Right lobe of liver (tissue), 6 donors: ENCODE measurements at places on chromosomes 1 and 21. TPM values are rescaled to one million over a fixed set of nuclear protein-coding genes. Genes with fewer than 3 reads are reported as not detected.

- H3K4me3 ChIP-seq = no peak overlapping the region
- H3K36me3 ChIP-seq = no peaks in the 10 kb centered on the region
- no peak for DNase-seq
These were observed 51.3 kb downstream of the PTP4A2 start for GRCh38 chr1:31886866-31887265.

- no peak overlapping the region for H3K4me3 ChIP-seq
- no peaks in the 10 kb centered on the region for H3K36me3 ChIP-seq
- no peak overlapping the region for H3K27ac ChIP-seq
- no peak for DNase-seq
- no peaks in the 10 kb centered on the region for H3K27me3 ChIP-seq
These were observed 7.9 kb downstream of the MIB2 start for GRCh38 chr1:1623181-1623630.

- no peaks in the 10 kb centered on the region for H3K36me3 ChIP-seq
- no peak for DNase-seq
- H3K4me1 ChIP-seq = no peaks in the 10 kb centered on the region
- no peak overlapping the region for H3K27ac ChIP-seq
These were observed 2.0 kb upstream of the TRIM58 start for GRCh38 chr1:247854899-247855545.

DNA sequence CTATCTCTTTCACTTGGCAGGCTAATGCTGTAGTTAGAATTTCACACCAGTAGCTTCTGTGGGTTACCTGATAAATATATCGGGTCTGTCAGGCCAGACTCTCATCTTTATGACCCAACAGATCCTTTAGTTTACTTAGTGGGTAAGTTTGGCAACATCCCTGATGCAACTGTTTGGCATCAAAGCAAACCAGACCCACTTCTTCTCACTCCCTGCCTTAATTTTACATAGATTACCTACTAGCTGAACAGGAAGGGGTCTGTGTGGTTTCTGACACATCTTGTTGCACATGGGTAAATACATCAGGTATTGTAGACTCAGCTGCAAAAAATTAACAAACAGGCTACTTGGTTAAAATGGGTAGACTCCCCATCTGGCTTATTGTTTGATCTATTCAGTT, 3.2 kb upstream of the GUK1 start:
- no peak overlapping the region for H3K27ac ChIP-seq
- H3K4me3 ChIP-seq = no peak overlapping the region
- H3K36me3 ChIP-seq = no peaks in the 10 kb centered on the region
- no peaks in the 10 kb centered on the region for H3K27me3 ChIP-seq
- DNase-seq = no peak
- H3K4me1 ChIP-seq = no peaks in the 10 kb centered on the region

DNA sequence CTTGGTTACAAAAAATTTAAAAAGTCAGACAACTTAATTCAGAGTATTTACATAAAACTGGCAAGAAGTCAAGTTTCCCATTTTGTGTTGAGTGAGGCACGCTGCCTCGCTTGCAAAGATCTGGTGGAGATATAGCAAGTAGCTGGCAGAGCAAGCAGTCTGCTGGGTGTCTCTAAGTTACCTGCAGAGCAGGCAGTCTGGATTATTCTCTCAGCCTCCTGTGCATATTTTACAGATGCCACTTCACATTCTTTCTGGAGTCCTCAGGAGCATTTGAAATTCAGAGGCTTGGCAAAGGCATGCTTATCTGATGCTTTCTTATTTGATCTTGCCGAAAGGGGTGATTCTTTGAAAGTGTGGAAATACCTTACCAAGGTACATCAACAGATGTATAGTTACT, 640.4 kb upstream of the ADGRL4 start:
- no peaks in the 10 kb centered on the region for H3K4me1 ChIP-seq
- H3K27me3 ChIP-seq = no peaks in the 10 kb centered on the region
- H3K27ac ChIP-seq = no peak overlapping the region
- no peak overlapping the region for H3K4me3 ChIP-seq

DNA sequence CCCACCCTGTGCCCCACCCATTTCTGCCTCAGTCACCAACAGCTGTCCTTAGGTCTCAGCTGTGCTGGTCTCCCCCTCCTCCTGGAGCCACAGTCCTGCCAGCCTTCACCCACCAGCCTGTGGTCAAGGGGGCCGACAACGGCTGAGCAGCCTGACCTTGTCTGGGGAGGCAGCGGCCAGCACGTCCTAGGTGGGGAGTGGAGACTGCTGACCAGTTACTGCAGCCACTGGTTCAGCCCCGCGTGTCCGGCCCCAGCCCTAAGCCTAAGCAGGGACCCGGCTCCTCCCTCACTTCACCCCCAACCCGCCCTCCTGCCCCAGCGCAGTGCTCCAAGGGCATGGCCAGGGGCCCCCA, 79.2 kb downstream of the MORN1 start:
- H3K4me1 ChIP-seq = peaks cover 19% of the 10 kb centered on the region
- no peak for DNase-seq
- H3K27ac ChIP-seq = no peak overlapping the region
- peaks cover 5% of the 10 kb centered on the region for H3K36me3 ChIP-seq
- H3K4me3 ChIP-seq = no peak overlapping the region
- no peaks in the 10 kb centered on the region for H3K27me3 ChIP-seq

DNA sequence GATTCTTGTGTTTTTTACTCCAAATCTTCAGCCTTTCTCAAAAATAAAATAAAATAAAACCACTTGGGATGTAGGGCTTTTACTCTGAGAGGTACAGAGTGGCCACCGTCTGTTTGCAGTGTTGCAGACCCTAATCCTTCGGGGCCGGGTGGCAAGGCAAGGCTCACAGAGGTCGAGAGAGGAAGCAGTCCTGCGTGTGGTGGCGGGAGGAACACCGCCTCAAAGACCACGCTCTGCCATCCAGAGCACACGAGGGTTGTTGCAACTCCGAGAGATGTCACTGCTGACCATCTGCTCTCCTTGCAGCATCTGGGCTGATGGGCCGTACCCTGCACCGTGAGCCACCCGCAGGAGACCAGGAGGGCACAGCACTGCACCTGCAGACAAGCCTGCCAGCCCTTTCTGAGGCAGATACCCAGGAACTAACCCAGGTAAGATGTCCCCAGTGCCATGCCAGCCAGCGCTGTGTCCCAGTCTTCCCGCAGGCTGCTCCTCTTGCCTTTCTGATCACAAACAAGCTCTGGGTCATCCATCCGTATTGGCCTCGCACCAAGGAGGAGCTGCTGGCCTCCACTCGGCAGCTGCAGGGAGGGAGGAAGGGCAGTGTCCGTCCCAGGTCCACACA, 31.5 kb downstream of the SNAP47 start:
- no peak overlapping the region for H3K27ac ChIP-seq
- H3K36me3 ChIP-seq = peaks cover 5% of the 10 kb centered on the region
- H3K27me3 ChIP-seq = no peaks in the 10 kb centered on the region
- no peak for DNase-seq
- H3K4me3 ChIP-seq = no peak overlapping the region

- no peaks in the 10 kb centered on the region for H3K36me3 ChIP-seq
- H3K27ac ChIP-seq = peak overlapping the region; percentile 30
- DNase-seq = no peak
- no peaks in the 10 kb centered on the region for H3K27me3 ChIP-seq
- H3K4me3 ChIP-seq = no peak overlapping the region
- peaks cover 34% of the 10 kb centered on the region for H3K4me1 ChIP-seq
These were observed 62.5 kb downstream of the KIAA0040 start for GRCh38 chr1:175129997-175130648.

GRCh38 chr1:44591381-44591780, 82.9 kb downstream of the TMEM53 start:
- H3K27ac ChIP-seq = no peak overlapping the region
- H3K36me3 ChIP-seq = no peaks in the 10 kb centered on the region
- peaks cover 3% of the 10 kb centered on the region for H3K4me1 ChIP-seq
- DNase-seq = no peak
- no peak overlapping the region for H3K4me3 ChIP-seq

DNA sequence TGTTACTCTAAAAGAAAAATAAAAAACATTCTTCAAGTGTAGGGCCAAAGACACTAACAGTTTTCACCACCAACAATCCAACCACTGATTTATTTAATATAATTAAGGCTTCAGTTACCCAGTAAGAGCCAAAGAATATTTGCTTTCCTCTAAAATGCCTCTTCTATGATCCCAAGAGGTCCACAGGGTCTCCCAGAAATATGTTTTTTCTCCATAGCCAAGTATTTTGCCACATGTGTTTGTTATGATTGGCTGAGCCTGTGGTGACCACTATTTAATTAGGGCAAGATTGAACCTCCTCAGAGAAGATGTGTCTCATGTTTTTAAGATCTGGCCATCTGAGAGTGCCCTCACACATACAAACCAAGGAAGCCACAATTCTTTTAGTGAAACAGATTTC, 135.9 kb downstream of the TPR start:
- H3K27me3 ChIP-seq = no peaks in the 10 kb centered on the region
- no peak overlapping the region for H3K4me3 ChIP-seq
- DNase-seq = no peak
- H3K36me3 ChIP-seq = no peaks in the 10 kb centered on the region

- H3K27me3 ChIP-seq = no peaks in the 10 kb centered on the region
- no peaks in the 10 kb centered on the region for H3K36me3 ChIP-seq
- no peaks in the 10 kb centered on the region for H3K4me1 ChIP-seq
- no peak overlapping the region for H3K27ac ChIP-seq
- DNase-seq = no peak
These were observed 2.7 kb downstream of the ITGA10 start for GRCh38 chr1:145906954-145907753.

- H3K36me3 ChIP-seq = no peaks in the 10 kb centered on the region
- H3K4me3 ChIP-seq = no peak overlapping the region
- no peaks in the 10 kb centered on the region for H3K27me3 ChIP-seq
- no peak for DNase-seq
- no peaks in the 10 kb centered on the region for H3K4me1 ChIP-seq
- no peak overlapping the region for H3K27ac ChIP-seq
These were observed 58.5 kb downstream of the HSF2BP start for GRCh38 chr21:43600642-43601402.

DNA sequence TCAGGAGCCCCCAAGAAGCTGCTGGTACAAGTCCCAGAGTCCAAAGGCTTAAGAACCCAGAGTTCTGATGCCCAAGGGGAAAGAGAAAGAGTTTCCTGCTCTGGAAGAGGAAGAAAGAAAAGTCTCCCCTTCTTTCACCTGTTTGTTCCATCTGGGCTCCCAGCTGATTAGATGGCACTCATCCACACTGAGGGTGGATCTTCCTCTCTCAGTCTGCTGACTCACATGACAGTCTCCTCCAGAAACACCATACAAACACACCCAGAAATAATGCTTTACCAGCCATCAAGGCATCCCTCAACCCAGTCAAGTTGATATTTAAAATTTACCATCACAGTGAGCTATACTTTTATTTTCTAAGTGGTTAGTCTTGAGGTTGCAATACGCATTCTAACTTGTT, 257.9 kb downstream of the PAPPA2 start:
- H3K27me3 ChIP-seq = no peaks in the 10 kb centered on the region
- no peak for DNase-seq
- H3K36me3 ChIP-seq = no peaks in the 10 kb centered on the region
- no peaks in the 10 kb centered on the region for H3K4me1 ChIP-seq

DNA sequence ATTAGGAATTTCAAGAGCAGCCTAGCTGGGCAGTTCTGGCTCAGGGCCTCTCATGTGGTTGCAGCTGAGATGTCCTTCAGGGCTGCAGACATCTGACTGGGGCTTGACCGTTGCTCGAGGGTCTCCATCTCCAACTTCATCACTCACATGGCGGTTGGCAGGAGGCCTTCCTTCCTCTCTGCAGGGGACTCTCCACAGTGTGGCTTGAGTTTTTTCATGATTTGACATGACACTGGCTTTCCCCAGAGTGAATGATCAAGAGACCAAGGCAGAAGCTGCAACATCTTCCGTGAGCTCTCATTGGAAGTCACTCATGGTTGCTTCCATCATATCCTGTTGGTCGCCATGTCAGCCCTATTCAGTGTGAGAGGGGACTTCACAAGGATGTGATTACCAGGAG, 74.6 kb downstream of the RUNX3 start:
- H3K36me3 ChIP-seq = no peaks in the 10 kb centered on the region
- no peaks in the 10 kb centered on the region for H3K4me1 ChIP-seq
- no peak overlapping the region for H3K27ac ChIP-seq

DNA sequence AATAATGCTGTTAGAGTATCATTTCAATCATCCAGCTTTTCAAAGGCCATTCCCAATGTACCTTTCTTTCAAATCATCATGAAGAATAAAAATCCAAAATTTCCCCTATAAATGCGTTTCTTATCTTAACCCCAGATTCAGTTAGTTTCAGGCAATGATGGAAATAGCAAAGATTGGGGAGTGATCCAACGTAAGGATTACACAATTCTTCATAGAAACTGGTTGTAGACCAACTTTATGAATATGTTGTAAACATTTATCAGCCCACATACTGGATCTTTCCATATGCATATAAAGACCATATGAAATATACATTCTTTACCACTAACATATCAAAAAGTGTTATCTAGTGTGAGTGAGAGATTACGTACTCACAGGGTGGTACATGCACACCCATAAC, 92.7 kb downstream of the ZC3H11B start:
- no peak for DNase-seq
- no peaks in the 10 kb centered on the region for H3K36me3 ChIP-seq
- no peaks in the 10 kb centered on the region for H3K4me1 ChIP-seq
- H3K27me3 ChIP-seq = no peaks in the 10 kb centered on the region
- no peak overlapping the region for H3K4me3 ChIP-seq

- H3K4me3 ChIP-seq = no peak overlapping the region
- H3K4me1 ChIP-seq = no peaks in the 10 kb centered on the region
- no peaks in the 10 kb centered on the region for H3K27me3 ChIP-seq
- DNase-seq = no peak
- H3K27ac ChIP-seq = no peak overlapping the region
- peaks cover 18% of the 10 kb centered on the region for H3K36me3 ChIP-seq
These were observed 15.3 kb downstream of the TSSK3 start for GRCh38 chr1:32377541-32378220.

GRCh38 chr1:14494911-14495310, 103.6 kb upstream of the KAZN start:
- no peaks in the 10 kb centered on the region for H3K36me3 ChIP-seq
- H3K27me3 ChIP-seq = no peaks in the 10 kb centered on the region
- H3K4me3 ChIP-seq = no peak overlapping the region
- peaks cover 20% of the 10 kb centered on the region for H3K4me1 ChIP-seq
- no peak overlapping the region for H3K27ac ChIP-seq

- no peak overlapping the region for H3K4me3 ChIP-seq
- H3K27me3 ChIP-seq = no peaks in the 10 kb centered on the region
- no peaks in the 10 kb centered on the region for H3K36me3 ChIP-seq
- no peak for DNase-seq
- H3K4me1 ChIP-seq = no peaks in the 10 kb centered on the region
These were observed 21.3 kb downstream of the TRPM2 start for GRCh38 chr21:44374601-44375280.

GRCh38 chr1:46506470-46507219, 17.0 kb downstream of the DMBX1 start:
- H3K27me3 ChIP-seq = no peaks in the 10 kb centered on the region
- H3K27ac ChIP-seq = no peak overlapping the region
- no peak overlapping the region for H3K4me3 ChIP-seq
- H3K4me1 ChIP-seq = no peaks in the 10 kb centered on the region
- no peaks in the 10 kb centered on the region for H3K36me3 ChIP-seq

DNA sequence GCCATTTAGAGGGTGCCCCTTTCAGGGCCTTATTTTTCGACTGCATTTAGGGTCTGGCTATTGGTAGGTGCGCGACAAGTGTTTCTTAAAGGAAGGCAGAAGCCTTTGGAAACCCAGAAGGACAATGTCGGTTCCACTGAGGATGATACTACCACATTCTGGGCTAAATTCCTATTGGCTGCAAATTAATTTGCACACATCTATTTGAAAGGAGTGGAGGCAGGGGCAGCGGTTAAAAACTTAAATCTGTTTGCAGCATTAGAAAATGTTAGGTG, 1.1 kb downstream of the PATJ start:
- H3K4me3 ChIP-seq = peak overlapping the region; percentile 98
- H3K27ac ChIP-seq = peak overlapping the region; percentile 90
- no peaks in the 10 kb centered on the region for H3K27me3 ChIP-seq

CFAP45 gene
- total RNA-seq = not detected

GPATCH2 gene
- total RNA-seq = 3.3 TPM

GBP2 gene
- total RNA-seq = 14.5 TPM

RIMS3 gene
- 1.2 TPM for total RNA-seq

KRTAP19-3 gene
- not detected for total RNA-seq

LYPLAL1 gene
- 33.6 TPM for total RNA-seq

GNB1 gene
- total RNA-seq = 107 TPM
